Kidney (tissue), 22 donors: ENCODE measurements at places on chromosomes 3 and 15. TPM values are rescaled to one million over a fixed set of nuclear protein-coding genes. Genes with fewer than 3 reads are reported as not detected.

The TNNC1 gene
- 2.2 TPM for total RNA-seq

The ARNT2 gene
- total RNA-seq, result 38.2 TPM

The ADGRG7 gene
- not detected for total RNA-seq

The ABCC5 gene
- 39.3 TPM for total RNA-seq
